Placental pericyte (primary cell): ENCODE measurements at places on chromosomes 12 and 14. TPM values are rescaled to one million over a fixed set of nuclear protein-coding genes. Genes with fewer than 3 reads are reported as not detected.

KCNA1 gene
- total RNA-seq = not detected in 2 replicates

WNT1 gene
- total RNA-seq = not detected in 2 replicates

VRTN gene
- total RNA-seq = not detected in 2 replicates

GAS2L3 gene
- 8.3 and 42.4 TPM in 2 replicates for total RNA-seq

RIMBP2 gene
- total RNA-seq = not detected in 2 replicates

ACVRL1 gene
- 2.2 and 24.1 TPM in 2 replicates for total RNA-seq

DAD1 gene
- total RNA-seq = 227 and 324 TPM in 2 replicates

SYT1 gene
- total RNA-seq = 1.3 and 5.2 TPM in 2 replicates

GCH1 gene
- 1.4 and 31.7 TPM in 2 replicates for total RNA-seq

SERPINA9 gene
- total RNA-seq = 0.43 TPM in 1 of 2 replicates, not detected in the other

TPH2 gene
- total RNA-seq = not detected in 2 replicates

TEX52 gene
- total RNA-seq = not detected in 2 replicates

OTUB2 gene
- total RNA-seq = 0.66 and 0.86 TPM in 2 replicates

LRRC43 gene
- 1.8 and 1.9 TPM in 2 replicates for total RNA-seq

AREL1 gene
- 41.8 and 57.6 TPM in 2 replicates for total RNA-seq

DENR gene
- total RNA-seq = 39.6 and 54.7 TPM in 2 replicates

DAO gene
- total RNA-seq = not detected in 2 replicates

GPHB5 gene
- not detected in 2 replicates for total RNA-seq

SMOC1 gene
- not detected in 2 replicates for total RNA-seq

TAS2R30 gene
- 7.4 and 9.2 TPM in 2 replicates for total RNA-seq

GALNT9 gene
- 0.22 and 0.29 TPM in 2 replicates for total RNA-seq

GLT8D2 gene
- total RNA-seq = 22.5 and 28.2 TPM in 2 replicates

RHOJ gene
- 1.5 and 2.4 TPM in 2 replicates for total RNA-seq

KRT3 gene
- not detected in 2 replicates for total RNA-seq

CIROP gene
- total RNA-seq = not detected in 2 replicates

P2RX2 gene
- total RNA-seq = not detected in 2 replicates

CLEC1A gene
- total RNA-seq = not detected in 2 replicates

SIRT4 gene
- total RNA-seq = 0.66 and 0.86 TPM in 2 replicates

RBP5 gene
- not detected in 2 replicates for total RNA-seq

PCED1B gene
- total RNA-seq = 1.5 and 2.1 TPM in 2 replicates

TAS2R9 gene
- 0.14 TPM in 1 of 2 replicates, not detected in the other for total RNA-seq

ABCC9 gene
- total RNA-seq = 0.22 and 0.72 TPM in 2 replicates

NANOG gene
- under 0.01 and 0.14 TPM in 2 replicates for total RNA-seq
